Cortex of kidney (tissue), 1 donor: ENCODE measurements at places on chromosomes 16 and 17.

- no peak for DNase-seq
Measured at GRCh38 chr16:705431-706188, at the start of gene FBXL16. TSS of gene FBXL16 (minus strand) at chr16:705801. CDS start at chr16:697405, 8,396 bp downstream.

GRCh38 chr16:787978-788398 is at the start of gene RPUSD1:
TSS of gene RPUSD1 (minus strand) at chr16:788381. CDS start at chr16:787737, 644 bp downstream.
- no peak for DNase-seq

DNA sequence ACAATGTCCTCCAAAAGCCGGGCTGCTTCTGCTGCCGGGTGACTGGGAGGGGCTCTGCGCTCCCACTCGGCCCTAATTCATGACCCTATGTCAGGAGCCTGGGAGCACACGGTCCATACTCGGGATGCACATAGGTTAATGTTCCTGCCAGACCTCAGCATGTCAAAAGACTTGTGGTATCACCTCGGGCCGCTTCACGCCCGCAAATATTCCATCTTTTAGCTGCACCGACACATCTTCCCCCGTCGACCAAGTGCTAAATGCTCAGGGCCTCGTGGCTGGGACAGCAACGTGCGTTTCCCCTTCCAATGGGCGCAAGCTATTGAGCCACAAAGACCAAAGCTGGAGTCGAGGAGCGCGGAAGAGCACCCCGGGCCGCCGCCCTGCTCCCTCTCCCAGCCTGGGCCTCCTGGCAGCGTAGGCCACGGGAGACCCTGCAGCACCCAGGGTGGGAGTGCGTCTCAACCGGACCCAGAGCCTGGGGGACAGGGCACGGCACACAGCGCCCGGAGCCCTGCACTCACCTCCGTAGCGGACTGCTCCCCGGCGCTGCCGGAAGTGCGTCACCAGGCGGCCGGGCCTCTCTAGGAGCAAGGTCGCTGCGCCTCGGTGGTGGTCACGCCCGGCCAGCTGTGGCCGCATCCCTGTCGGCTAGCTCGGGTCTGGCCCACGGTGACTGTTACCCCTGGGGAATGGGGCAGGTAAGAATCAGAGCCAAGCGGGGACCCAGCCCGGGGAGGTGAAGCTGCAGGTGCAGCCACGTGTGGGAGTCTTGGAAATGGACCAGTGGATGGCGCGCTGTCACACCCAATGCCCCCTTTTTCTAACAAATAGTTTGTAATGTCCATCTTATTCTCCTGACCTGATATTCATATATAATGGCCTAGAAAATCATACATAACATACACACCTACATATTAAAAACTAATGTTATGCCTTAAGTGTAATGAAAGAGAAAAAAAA is at the start of gene ZNF23:
Gene ZNF23 (minus strand): TSS at position 562 of the 963 bp plus-strand sequence. CDS start 5,451 bp downstream, outside the sequence.
- DNase-seq: peak; percentile 17

DNA sequence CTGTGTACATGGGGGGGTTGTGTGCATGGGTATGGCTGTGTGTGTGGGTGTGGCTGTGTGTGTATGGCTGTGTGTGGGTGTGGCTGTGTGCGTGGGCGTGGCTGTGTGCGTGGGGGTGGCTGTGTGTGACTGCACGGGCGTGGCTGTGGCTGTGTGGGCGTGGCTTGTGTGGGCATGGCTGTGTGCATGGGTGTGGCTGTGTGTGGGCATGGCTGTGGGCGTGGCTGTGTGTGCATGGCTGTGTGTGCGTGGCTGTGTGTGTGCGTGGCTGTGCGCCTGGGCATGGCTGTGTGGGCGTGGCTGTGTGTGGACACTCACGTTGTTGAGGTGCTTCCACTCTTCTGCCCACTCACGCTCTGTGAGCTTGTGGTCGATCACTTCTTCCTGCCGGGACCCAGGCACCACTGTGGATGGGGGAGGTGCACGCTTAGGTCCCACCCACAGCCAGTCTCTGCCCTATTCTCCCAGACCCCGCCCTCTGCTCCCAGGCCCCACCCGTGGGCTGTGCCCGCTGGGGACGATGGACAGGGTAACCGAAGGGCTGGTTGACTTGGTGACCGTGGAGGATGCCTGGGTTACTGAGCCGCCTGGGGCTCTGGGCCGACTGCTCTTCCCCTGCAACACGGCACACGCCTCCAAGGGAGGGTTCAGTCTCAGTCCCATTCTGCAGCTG is 16.0 kb upstream of the PABPN1L start:
- no peak for DNase-seq

GRCh38 chr17:19750020-19750572 is 2.0 kb upstream of the ALDH3A1 start:
- no peak for DNase-seq

DNA sequence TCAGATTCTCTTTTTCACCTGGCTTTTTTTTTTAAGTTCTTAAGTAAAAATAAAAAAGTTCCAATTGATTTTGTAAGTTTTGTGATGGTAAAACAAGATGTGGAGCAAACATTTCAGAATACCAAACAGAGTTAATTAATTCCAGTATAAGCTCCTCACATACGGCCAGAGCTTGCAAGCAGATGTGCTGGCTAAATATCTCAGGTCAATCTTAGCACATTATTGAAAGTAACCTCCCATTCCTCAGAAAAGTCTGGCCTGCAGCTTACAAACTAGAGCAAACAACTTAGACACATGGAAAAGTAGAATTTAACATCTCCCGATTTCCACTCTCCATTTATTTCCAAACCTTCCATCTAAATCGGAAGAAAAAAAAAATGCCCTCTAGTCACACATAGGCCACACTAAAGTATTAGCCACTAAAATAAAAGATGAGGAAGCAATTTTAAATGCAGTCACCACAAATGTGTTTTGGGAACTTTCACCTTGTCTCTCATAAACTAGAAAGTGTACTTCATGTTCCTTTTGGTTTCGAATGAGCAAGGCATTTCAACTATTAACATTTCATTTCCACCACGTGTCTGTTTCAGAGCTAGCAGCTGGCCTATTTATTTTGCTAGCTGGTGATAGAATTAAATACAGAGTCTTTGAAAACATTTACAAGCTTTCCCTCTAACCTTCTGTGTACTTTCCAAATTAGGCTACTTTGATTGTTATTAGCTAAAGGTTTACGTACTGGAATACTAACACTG is 143.3 kb downstream of the STX8 start:
- no peak for DNase-seq

DNA sequence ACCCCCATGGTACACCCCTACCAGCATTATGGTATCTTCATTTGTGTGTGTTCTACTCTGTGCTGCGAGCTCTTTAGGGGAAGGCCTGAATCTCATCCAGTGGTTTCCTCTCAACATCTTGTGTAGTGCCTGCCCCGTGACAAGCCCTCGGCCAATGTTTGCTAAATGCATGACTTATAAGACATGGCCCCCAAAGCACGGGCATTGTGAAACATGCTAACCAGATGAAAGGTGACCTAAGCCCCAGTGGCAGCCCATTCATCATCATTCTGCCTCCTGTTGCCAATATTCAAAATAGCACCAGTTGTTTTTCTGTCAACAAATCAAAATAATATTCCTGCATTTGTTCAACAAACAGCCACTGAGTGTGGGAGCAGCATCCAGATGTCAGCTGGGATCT is 108.8 kb upstream of the HSBP1 start:
- DNase-seq: no peak

- no peak for DNase-seq
Measured at GRCh38 chr17:40063901-40064531, 1.3 kb downstream of the THRA start.

DNA sequence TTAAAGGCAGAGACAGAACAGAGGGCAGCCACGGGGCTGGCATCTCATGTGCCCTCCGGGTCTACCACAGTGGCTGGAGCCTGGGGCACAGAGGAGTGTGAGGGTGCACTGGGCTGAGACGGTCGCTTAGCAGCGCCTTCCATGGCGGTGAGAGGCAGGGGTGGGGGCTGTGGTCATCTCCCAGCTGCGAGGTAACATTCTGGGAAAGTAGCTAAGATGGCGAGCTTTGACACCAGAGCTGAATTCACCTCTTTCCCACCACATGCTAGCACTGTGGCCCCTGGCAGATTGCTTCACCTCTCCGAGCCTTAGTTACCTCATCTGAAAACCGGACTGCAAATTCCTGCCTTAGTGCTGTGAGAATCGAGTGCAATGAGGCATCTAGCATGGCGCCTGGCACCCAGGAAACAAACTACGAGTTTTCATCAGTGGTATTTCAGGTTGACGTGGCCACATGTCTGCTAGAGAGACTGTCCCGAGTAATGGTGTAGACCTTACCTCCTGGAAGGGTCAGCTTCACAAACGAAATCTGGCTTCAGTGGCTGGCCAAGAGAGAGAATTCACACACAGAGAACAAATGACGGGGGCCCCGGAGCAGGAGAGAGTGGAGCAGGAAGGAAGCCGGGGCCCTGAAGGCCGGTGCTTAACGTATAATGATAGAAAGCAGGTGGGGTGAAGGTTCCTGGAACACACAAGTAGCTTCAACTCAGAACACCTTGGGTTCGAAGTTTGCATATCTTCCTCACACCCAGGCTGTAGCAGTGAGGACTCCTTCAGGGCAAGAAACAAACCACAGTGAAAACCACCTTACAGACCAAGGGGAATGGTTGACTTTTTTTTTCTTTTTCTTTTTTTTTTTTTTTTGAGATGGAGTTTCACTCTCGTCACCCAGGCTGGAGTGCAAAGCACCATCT is 63.9 kb upstream of the RPH3AL start:
- DNase-seq: no peak

DNA sequence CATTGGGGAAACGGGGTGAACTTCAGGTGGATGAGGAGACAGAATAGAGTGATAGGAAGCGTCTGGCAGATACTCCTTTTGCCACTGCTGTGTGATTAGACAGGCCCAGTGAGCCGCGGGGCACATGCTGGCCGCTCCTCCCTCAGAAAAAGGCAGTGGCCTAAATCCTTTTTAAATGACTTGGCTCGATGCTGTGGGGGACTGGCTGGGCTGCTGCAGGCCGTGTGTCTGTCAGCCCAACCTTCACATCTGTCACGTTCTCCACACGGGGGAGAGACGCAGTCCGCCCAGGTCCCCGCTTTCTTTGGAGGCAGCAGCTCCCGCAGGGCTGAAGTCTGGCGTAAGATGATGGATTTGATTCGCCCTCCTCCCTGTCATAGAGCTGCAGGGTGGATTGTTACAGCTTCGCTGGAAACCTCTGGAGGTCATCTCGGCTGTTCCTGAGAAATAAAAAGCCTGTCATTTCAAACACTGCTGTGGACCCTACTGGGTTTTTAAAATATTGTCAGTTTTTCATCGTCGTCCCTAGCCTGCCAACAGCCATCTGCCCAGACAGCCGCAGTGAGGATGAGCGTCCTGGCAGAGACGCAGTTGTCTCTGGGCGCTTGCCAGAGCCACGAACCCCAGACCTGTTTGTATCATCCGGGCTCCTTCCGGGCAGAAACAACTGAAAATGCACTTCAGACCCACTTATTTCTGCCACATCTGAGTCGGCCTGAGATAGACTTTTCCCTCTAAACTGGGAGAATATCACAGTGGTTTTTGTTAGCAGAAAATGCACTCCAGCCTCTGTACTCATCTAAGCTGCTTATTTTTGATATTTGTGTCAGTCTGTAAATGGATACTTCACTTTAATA is 7.0 kb upstream of the TMEM235 start:
- DNase-seq: no peak

- DNase-seq: no peak
Measured at GRCh38 chr17:55710410-55710809, 12.3 kb downstream of the TMEM100 start.

DNA sequence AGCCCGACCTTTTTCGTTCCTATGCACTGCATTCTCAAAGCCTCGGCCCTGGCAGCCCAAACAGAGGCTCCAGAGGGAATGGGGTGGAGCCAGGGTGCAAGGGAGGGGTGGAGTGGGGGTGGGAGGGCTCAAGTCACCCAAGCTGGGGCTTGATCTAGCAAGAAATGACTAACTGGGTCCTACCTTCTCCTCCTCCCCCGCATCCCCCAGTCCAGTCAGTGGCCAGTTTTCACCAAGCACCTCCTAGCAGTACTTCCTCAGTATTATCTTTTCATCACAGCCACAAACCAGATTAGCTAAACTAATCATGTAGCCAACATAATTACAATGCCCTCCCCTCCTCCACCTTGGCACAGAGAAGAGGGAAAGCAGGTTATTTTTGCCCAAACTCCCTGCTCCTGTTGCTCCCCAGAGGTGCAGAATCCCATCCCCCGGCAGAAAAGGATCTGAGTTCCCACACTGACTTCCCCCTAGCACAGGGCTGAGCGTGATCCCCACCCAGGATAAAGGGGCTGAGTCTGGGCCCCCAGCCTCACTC is 2.2 kb downstream of the JUP start:
- DNase-seq: no peak

- no peak for DNase-seq
Measured at GRCh38 chr17:69574257-69575197, 160.0 kb downstream of the MAP2K6 start.

DNA sequence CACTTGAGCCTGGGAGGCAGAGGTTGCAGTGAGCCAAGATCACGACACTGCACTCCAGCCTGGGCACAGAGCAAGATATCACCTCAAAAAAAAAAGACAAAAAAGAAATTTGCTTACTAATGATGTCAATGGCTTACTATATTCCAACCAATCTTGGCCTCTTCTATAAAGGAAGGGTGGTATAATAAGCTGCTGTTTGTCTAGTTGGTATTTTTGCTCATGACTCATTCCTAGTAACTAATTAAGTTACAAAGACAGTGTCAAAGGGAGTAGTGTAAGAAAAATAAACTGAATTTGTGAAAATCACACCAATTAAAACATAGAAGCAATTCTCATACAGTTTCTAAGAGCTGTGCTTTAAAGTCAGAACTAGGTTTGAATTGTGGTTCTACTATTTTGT is 82.5 kb downstream of the NLK start:
- no peak for DNase-seq

DNA sequence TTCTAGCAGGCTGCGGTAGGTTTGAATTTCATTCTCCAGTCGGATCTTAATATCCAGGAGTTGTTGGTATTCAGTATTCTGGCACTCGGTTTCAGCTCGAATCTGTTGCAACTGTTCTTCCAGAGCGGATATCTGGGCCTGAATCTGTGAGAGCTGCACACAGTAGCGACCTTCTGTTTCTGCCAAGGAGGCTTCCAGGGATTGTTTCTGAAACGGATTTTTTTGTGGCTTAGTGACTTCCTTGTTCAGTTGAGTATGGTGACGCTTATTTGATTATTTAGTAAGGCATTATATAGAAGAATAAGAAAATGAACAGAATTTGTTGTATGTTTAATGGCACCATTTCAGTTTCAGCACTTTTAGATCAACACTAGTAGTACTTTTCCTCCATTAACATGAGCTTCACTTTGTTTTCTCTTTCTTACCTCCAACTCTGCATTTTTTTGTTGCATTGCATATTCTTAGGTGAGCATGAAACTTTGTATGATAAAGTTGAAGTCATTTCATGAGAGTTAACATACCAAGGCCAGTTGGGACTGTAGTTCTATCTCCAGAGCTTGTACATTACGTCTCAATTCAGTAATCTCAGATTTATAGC is 2.8 kb downstream of the KRT10 start:
- DNase-seq: no peak
